ENCODE measurements at places on chromosomes 16 and 17.

- no peak for DNase-seq
These were observed 111.9 kb downstream of the MRTFB start for GRCh38 chr16:14182999-14183398.

GRCh38 chr16:55981557-55981956, 106.4 kb upstream of the CES5A start:
- no peak for DNase-seq

DNA sequence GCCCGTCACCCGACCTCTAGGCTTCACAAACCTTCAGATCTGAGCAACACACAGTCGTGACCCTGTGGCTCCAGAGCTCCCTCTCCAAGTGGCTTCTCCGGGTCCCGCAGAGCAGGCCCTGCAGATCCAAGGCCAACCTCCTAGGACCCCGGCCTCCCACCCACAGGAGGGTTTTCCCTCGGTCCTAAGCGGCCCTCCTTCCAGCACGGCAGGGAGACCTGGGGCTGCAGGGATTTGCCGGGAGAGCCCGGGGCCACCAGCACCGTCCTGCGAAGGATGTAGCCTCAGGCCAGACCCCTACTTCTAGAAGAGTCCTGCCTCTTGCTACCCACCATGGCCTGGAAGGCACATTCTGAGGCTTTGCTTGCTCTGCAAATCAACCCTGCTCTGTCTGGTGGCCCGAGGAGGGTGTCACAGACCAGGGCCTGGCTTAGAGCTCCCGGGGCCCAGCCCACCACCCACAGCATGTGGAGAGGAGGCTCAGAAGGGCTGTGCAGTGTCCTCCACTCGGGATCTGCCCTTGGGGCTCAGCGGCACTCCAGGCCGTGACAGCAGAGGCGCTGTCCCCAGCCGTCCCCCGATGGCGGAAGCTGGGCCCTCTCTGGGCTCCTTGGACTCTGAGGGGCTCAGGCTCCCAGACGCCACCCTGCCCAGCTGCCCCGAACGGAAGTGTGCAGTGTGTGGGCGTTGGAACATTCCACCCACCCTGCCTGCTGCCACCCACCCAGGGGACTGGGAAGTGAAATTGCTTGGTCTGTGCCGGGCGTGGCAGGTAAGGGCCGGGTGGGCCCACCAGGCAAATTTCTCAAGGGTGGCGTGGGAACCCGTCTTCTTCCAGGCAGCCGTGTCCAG, 28.8 kb upstream of the ACSF3 start:
- no peak for DNase-seq

- no peak for DNase-seq
These were observed 7.0 kb downstream of the TMC8 start for GRCh38 chr17:78137392-78138203.

DNA sequence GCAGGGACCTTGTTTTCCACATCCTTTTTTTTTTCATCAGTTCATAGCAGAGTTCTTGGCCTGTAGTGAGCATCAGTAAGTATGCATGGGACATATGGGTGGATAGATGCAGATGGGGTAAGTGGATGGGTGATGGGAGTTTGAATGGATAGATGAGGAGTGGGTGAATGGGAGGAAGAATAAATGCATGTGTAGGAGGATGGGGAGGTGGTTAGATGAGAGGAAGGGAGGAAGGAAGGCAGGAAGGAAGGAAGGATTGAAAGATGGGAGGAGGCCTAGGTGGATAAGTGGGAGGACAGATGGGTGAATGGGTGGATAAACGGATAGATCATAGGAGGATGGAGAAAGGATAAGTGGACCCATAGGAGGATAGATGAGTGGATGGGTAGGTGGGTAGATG, 3.9 kb upstream of the BEAN1 start:
- no peak for DNase-seq

DNA sequence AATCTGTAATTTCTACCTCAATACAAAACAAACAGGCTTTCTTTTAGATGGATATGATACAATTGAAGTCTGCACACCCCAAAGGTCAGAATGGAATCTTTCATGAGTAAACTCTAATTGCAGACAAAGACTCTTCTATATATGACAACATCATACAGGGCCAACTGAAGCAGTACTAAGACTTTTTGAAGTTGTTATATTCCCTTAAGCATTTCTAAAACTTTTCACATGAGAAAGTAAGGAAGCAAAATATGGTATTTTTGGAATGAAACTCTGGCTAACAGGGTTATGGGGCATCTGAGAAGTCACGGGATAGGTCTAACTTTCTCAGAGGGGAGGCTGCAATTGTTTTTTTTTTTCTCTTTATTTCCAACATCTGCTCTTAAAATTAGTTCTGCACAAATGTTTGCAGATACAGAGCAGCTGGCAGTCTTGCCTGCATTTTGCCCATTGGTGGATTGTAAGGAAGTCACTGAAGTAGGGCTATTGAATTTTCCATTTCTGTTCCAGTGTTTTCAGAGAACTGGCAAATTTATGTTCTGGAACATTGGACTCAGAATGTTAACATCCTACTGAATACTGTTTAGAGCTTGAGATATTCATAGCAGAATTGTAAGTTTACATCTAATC, 59.1 kb downstream of the SSH2 start:
- DNase-seq: no peak

DNA sequence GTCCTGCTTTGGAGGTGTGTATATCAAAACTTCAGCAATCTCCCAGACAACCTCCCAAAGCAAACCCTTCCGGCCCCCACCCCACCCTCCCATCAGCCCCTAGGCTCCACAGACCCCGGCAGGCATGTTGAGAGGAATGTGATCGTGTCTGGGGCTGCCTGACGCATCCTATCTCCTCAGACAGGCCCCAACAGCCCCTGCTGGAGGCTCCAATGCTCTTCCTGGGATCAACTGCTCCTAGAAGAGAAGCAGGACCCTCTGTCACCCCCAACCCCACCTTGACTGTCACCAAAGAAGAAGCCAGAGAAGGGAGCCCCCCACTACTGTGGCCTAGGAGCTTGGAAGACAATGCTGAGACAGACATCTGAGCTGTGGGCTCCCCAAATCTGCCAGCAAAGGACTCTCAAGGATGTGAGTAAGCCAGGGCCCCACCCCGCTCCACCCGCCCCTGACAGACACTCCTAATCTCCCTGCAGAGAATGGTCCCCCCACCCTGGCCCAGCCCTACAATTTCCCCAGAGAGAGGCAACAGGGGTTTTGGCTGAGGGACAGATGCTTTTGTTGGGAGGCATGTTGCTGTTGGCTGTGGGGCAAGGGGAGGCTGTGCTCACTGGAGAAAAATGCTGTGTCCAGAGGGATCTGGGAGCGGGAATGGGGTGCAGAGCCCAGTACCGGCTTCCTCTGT, 1.6 kb upstream of the KRT14 start:
- DNase-seq: no peak

DNA sequence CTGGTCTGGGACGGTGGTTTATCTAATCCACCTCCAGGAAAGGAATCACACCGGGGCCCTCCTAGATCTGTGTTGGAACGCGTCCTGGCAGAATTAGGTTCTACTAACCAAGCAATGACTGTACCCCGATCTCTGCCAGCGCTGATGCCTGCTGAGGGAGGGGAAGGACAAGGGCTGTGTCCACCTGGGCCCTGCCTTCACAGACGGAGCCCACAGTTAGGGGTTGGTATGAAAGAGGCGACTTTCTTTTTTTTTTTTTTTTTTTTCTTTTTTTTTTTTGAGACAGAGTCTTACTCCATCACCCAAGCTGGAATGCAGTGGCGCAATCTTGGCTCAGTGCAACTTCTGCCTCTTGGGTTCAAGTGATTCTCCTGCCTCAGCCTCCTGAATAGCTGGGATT, 9.9 kb upstream of the KRT19 start:
- DNase-seq: no peak

DNA sequence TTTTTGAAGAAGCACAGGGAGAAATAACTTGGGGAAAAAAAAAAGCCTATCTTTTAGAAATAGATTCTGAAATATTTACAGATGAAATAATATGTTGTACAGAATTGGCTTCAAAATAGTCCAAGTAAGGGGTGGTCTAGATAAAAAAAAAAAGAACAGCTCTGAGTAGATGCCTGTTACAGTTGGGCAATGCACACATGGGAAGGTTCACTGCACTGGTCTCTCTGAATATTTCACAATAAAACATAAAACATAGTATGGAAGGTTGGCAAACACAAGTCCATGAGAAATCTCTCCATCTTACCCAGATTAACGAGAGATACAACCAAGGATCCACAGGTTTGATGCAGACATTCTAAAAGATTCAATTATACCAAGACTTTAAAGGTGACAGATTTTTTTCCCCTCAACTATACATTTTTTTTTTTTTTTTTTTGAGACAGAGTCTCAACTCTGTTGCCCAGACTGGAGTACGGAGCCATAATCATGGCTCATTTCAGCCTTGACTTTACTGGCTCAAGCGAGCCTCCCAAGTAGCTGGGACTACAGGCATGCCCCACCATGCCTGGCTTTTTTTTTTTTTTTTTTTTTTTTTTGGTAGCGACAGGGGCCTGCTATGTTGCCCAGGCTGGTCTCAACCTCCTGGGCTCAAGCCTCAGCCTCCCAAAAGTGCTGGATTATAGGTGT, 58.0 kb downstream of the KANSL1 start:
- DNase-seq: no peak

DNA sequence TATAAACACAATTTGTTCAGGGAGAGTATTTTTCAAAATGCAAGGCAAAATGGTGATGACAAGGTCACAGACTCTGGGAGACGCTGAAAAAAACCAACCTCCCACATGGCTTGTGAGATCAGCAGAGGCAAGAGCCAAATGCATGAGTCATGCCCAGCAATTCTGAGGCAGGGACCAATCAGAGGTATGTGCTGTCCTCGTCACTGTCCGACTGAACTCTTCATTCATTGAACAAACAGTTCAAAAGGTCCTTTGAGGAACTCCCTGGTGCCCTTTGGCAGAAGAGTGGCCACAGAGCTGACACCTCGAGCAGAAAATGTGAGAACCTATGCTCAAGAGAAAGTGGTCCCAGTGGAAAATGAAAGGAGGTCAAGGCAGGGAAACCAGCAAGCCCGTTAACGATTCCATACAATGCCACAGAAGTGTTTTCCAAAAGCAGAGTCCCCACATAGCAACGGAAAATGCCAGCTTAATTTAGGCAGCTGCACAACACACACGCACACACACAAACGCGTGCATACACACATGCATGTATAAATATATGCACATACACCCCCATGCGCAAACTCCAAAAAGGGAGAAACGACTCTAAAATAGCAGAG, 50.9 kb downstream of the CDH11 start:
- no peak for DNase-seq

DNA sequence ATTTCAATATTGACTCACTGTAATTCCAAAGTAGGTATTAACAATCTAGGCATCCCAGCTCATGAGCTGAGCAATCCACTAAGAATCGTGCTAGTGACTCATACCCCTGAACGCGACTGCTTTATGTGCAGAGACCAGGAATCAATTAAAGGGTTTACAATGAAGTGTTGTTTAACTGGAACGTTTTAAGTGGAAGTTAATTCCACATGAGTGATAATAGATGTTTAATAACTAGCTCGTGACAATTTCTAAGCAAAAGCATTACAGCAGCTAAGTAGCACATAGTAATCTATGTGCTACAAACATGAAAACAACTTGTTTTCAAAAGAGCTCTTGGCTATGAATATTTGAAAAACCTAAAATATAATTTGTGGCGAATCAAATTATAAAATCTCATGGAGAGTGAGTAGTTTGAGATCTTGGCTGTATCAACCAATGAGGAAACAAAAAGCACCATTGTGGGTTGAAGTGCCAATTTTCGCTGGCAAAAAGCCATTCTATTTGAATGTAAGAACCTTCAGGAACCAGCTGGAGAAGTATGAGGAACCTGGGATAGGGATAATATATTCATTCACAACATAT, 9.4 kb downstream of the GJC1 start:
- DNase-seq: peak; percentile 94

DNA sequence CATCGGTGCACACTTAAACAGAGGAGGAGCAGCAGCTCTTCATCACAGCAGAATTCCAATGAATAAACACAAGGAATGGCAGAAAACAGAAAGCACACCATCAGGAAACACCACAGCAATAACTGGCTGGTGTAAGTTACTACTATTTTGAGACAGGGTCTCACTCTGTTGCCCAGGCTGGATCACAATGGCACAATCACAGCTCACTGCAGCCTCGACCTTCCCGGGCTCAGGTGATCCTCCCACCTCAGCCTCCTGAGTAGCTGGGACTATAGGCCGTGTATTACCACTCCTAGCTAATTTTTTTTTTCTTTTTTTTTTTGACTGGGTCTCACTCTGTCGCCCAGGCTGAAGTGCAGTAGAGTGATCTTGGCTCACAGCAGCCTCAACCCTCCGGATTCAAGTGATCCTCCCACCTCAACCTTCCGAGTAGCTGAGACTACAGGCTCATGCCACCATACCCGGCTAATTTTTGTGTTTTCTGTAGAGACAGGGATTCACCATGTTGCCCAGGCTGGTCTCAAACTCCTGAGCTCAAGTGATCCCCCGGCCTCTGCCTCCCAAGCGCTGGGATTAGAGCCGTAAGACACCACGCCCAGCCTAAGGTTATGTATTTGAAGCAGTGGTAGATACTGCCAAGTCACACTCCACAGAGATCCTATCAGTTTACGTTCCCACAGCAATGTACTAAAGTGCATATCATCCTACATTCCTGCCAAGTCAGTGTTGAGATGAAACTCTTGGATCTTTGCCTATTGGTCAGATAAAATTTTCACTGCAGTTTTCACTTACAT, 20.7 kb downstream of the TRAP1 start:
- no peak for DNase-seq

- DNase-seq: no peak
These were observed 19.5 kb downstream of the GRIN2C start for GRCh38 chr17:74839990-74840852.
